ENCODE measurements at places on chromosomes 2 and 18. TPM values are rescaled to one million over a fixed set of nuclear protein-coding genes. Genes with fewer than 3 reads are reported as not detected.

Gene PAX3
- not detected for polyA plus RNA-seq

Gene PLB1
- 1.3 TPM for polyA plus RNA-seq

Gene LOXHD1
- polyA plus RNA-seq, result 1.1 TPM

Gene SERPINB2
- 0.14 TPM for polyA plus RNA-seq

- DNase-seq, result no peak
Observed at GRCh38 chr2:235968616-235969324, 199.4 kb downstream of the GBX2 start.

DNA sequence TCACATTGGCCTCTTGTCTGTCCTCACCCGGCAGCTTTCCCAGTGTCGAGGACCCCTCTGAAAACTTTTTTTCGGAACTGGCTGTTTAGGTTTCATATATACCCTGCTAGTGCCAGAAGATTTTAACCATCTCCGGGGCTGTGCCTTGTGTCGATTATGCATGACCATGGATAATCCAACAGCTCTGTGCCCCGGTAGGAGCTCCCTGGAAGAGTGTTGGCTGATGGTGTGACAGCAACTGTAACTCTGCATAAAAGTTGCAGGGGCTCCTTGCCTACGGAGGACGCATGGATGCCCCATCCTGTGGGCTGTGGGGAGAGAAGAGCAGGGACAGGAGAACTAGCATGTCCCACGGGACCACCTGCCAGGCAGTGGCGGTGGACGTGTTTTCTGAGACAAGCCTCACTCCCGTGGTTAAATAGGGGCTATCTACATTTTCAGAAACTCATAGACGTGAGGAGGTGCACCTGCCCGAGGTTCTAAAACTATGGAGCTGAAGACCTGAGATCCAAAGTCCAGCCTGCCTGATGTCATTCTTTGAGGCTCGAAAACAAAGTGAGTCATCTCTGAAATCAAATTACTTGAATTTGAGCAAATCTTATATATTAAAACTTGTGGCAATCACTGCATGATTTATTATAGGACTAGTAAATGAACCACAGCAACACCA, 437.2 kb upstream of the HS6ST1 start:
- DNase-seq, result no peak

DNA sequence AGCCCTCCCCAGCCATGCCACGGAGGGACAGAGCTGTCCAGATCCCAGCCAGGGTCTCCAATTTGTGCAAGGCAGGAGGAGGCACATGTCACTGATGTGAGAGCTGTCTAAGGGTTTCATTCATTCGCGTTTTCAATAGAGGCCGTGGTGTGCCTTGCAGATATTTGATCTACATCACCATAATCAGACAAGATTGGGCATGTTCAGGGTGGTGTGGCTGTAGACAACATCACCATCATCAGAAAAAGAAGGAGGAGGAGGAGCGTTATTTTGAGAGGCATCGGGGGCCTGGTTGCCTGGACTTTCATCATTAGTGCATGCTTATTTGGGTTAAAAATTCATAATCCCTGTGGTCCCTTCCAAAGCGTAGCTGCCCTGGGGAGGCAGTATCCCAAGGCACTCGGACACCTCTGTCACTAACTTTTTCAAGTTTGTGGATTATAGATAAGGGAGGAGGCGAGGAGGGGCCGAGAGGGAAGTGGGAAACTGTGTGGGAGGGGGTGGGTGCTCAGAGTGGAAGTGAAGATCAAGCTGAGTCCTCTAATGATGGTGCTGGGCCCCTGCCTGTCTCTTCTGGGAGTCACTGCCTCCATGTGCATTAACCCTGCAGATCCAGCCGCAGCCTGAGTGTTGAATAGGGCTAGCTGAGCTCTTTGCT, 194.1 kb downstream of the CTIF start:
- DNase-seq, result no peak

DNA sequence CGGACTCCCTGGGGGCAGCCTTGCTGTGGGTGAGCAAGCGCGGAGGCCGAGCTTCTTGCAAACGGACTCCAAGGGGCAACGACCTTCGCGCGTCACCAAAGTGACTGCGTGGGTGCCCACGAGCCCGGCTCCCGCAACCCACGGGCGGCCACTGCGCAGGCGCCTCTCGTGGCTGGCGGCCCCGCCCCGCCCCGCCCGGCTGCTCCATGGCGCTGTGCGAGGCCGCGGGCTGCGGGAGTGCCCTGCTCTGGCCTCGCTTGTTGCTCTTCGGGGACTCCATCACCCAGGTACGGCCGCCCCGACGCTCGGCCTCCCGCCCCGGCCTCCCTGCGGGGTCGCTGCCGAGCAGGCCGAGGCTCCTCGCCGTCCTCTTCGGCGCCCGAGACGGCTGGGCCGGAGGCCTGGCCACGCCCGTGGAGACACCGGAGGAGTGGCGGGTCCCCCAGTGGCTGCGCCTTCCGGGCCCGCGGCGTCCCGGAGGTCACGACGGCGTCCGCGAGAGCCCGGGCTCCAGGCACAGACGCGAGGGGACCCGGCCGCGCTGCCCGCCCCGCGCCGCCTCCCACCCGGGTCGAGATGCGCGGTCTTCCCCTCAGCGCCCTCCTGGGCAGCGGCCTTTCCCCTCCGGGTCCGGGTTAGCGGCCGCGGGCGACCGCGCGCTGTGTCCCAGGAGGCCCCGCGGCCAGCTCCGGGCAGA, at the start of gene IAH1:
Gene IAH1, plus strand, starts transcription at position 191 of the 697 bp plus-strand sequence. Its CDS starts 16 bp downstream, at position 207.
- peak; percentile 20 for DNase-seq

- no peak for DNase-seq
Observed at GRCh38 chr2:191802180-191802579, 44.7 kb downstream of the CAVIN2 start.

DNA sequence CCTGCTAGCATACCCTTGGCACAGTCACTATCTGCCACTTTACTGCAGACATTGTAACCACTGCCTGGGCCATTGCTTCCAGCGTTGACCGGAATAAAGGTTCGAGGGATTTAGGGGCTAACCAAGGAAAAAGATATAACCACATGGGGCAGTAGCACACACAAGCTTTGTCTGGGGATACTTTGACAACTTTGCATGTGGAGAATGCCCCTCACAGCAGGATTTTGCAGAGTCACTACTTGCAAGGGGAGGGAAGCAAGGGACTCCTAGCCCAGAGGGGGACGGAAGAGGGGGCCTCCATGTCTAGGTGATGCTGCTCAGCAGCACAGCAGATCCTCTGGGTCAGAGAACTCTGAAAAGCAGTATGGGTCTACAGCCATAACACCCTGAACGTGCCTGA, 138.7 kb downstream of the SPP2 start:
- no peak for DNase-seq
